ENCODE measurements at places on chromosomes 2 and 18. TPM values are rescaled to one million over a fixed set of nuclear protein-coding genes. Genes with fewer than 3 reads are reported as not detected.

MSTN gene
- total RNA-seq = not detected

SERPINB10 gene
- total RNA-seq = not detected

DNA sequence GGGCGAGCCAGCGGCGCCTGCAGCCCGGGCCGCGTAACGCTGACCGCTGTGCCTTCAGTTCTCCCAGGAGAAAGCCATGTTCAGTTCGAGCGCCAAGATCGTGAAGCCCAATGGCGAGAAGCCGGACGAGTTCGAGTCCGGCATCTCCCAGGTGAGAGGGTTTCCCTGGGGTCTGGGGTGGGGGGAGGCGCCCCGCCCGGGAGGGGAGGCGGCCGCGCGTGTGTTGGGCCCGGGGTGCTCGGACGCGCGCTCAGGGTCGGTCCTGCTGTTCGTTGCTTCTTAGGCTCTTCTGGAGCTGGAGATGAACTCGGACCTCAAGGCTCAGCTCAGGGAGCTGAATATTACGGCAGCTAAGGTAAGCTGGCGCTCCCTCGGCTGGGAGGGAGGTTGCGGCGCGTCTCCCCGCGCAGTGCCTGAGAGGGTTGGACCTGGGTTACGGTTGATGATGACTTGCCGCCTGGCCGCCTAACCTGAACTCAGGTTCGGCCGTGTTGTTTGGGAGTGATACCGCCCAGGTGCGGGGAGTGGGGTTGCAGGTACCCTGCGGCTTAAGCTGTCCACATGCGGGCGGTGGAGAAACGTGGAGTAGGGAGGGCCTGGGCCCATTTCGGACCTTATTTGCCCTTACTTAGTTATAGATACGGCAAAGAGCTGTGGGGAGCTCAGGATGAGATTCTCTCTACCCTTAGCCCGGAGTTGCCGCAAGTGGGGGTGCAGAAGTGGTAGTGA, 638 bp downstream of the RPS7 start:
- no peak for DNase-seq

MAPRE3 gene
- total RNA-seq = 2.3 TPM

MEP1B gene
- total RNA-seq = not detected

DNA sequence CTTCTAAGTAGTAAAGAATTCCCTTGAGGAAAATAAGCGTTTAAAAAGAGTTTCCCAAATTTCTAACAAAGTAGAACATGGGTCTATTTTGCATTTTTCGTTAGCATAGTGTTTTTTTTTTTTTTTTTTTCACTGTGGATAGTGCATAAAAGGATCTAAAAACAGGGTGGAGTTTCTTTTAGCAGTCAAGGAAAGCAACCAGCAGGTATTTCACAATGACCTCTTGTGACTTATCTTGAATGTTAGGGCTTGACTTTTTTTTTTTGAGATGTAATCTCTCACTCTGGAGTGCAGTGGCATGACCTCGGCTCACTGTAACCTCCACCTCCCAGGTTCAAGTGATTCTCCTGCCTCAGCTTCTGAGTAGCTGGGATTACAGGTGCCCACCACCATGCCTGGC, 14.9 kb upstream of the DGKD start:
- no peak for DNase-seq

GRCh38 chr18:58398648-58399398, 230.1 kb downstream of the ALPK2 start:
- no peak for DNase-seq

GRCh38 chr2:33033606-33034081, 86.9 kb downstream of the LTBP1 start:
- peak; percentile 5 for DNase-seq
